ENCODE measurements at places on chromosomes 13 and 19.

DNA sequence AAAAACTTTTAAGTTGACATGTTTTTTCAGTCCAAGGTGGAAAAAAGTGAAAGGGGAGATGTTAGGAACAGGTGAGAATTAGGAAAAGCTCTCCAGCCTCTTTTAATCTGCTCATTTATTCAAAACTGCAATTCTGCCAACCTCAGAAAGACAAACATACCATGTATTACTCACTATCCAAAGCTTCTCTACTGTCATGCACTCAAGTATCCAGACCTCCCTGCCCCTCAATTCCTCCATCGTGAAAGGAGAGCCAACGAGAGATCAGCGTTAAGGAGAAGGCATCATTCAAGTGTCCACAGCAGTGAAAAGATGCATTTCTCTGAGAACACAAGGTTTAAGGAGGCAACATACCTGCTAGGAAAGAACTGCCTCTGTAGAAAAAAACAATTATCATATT is 24.5 kb downstream of the DIAPH3 start:
- DNase-seq, result no peak

- DNase-seq, result no peak
Measured at GRCh38 chr13:99941086-99941485, 30.5 kb downstream of the ZIC5 start.

- no peak for DNase-seq
Measured at GRCh38 chr13:112967686-112968379, 1.2 kb upstream of the MCF2L start.

DNA sequence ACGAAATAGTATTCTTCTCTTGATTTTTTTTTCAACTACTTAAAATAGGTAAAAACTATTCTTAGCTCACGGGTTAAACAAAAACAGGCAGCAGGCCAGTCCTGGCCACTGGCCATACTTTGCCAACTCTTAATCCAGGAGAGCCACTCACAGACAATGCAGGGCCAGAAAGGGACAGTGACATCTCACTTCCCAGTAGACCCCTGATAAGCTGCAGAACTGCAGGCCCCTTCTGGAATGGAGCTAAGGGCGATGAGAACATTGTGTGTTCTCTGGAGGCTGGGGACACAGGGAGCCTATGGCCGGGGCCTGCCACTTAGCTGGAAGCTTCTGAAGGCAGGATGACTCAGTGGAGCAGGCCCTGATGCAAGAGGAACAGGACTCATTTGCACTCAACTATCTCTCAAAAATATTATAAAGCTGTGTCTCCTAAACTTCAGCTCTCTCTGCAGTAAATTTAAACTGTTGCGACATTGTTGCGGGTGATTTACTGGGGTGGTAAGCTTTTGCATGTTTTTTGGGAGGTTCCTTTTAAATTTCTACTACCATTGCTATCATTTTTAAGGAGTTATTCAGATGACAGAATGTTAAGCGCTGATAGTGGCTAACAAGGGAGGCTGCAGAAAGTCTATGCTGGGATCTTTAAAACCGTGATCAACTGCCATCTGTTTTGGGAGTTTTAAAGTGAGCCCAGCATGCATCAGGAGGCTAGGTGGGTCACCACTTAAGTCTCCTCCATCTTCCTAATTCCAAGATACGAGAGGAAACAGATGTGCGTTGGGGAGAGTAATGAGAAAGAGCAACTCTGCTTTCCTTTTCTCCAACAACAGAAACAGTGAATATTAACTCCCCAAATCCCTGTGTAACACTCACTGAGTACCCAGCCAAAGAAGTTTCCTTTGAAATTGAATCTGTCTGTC is 33.2 kb upstream of the KATNAL1 start:
- no peak for DNase-seq

GRCh38 chr13:73934215-73934641 is 200.0 kb downstream of the KLF12 start:
- no peak for DNase-seq

GRCh38 chr13:86098511-86098910 is 299.3 kb upstream of the SLITRK6 start:
- no peak for DNase-seq
